ENCODE measurements at places on chromosomes 16 and 17.

- DNase-seq, result no peak
These were observed 78.8 kb upstream of the DOC2B start for GRCh38 chr17:260031-260791.

- no peak for DNase-seq
These were observed 32.2 kb downstream of the SPOP start for GRCh38 chr17:49645654-49646053.

DNA sequence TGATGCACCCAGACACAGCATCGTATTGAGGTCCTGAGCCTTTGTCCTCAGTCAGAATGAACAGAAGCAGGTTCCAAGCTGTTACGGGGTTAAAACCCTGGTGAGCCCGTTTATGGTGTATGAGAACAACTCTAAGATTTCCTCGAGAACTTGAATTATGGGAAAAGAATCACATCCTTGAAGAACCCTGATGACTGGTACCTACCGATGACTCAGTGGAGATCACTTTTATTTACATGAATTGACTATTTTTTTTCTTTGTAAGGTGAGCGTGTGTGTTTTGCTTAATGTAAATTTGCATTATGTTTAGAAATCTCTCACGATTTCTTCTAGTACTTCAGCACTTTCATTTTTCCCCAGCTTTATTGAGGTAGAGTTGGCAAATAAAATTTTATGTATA is 3.3 kb upstream of the KRTAP4-4 start:
- no peak for DNase-seq

DNA sequence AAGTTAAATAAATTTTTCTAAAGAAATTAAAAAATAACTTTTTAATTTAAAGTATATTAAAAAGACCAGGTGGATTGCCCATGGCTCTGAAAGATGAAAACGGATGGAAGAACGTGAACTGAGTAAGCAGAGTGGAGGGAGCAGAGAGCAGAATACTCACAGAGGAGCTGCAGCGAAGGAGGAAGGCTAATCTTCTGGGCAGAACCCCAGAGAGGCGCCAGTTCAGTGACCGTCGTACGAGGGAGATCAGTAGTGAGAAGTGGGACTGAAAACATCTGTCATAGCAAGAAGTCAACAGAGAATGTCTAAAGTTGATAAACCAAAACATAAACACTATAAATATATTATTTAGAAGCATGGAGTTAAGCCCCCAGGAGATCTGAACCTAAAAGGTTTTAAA is 34.9 kb downstream of the UBE2G1 start:
- no peak for DNase-seq

DNA sequence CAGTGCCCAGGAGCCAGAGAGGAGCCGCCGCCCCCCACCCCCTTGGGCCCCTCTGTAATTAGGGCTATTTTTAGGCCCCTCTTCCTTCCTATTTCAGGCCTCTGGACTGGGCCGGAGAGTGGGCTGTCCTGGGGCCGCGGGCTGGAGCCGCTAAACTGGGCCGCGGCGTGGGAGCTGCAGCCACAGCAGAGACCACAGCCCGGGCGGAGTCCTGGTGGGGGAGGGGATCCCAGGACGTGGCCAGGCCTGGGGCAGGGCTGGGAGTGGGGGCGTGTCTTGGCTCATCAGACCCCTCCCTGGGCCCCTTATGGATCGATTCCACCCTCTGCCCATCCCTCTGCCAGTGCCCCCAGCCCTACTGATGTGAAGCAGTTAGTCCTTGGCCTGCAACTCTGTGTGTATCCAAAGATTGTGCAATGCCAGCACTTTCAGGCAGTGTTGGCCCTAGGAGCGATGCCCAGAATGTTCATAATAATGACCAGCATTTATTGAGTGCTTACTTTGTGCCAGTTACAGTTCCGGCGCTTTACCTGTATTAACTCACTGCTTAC is 15.0 kb upstream of the TAC4 start:
- DNase-seq, result no peak

GRCh38 chr16:46853713-46854443 is 22.9 kb upstream of the C16orf87 start:
- DNase-seq, result peak; percentile 61

GRCh38 chr16:87075319-87075860 is 241.8 kb downstream of the C16orf95 start:
- no peak for DNase-seq

DNA sequence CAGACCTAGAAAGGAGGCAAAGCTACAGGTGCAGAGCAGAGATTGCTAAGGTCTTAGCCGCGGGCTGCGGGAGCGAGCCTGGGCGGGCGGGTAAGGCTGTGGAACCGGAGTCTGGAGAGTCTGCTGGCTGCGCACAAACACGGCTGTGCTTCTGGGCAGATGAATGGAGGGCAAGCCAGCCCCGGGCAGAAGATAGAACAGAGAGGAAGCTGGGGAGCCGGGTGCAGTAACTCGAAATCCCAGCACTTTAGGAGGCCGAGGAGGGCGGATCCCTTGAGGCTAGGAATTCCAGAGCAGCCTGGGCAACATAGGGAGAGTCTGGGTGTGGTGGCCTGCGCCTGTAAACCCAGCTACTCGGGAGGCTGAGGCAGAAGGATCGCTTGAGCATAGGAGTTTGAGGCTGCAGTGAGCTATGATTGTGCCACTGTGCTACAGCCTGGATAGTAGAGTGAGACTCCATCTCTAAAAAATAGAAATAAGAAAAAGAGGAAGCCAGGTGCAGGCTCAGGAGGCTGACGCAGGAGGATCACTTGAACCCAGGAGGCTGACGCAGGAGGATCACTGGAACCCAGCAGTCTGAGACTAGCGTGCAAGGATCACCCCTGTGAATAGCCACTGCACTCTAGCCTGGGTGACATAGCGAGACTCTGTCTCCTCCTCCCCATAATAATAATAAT is 56.3 kb downstream of the PITPNC1 start:
- DNase-seq, result no peak

- DNase-seq, result peak; percentile 77
These were observed at the start of gene SEZ6L2 for GRCh38 chr16:29899516-29900101. Gene SEZ6L2 (minus strand): TSS chr16:29899550. CDS start chr16:29899019, 531 bp downstream.
